IMR-90 (cell line): ENCODE measurements at places on chromosomes 13 and 19. TPM values are rescaled to one million over a fixed set of nuclear protein-coding genes. Genes with fewer than 3 reads are reported as not detected.

NMRK2 gene
- not detected in 2 replicates for total RNA-seq

IGFL2 gene
- total RNA-seq: not detected in 2 replicates

TNNT1 gene
- 1.3 and 3.1 TPM in 2 replicates for total RNA-seq

CDC42EP5 gene
- 7.2 and 7.8 TPM in 2 replicates for total RNA-seq

CEACAM8 gene
- not detected in 2 replicates for total RNA-seq

IGFL1 gene
- total RNA-seq: not detected in 2 replicates

ZNF540 gene
- 0.28 and 0.54 TPM in 2 replicates for total RNA-seq

TRPC4 gene
- total RNA-seq: 5.2 and 5.3 TPM in 2 replicates

FCHO1 gene
- 0.18 and 0.28 TPM in 2 replicates for total RNA-seq

DZIP1 gene
- 12.2 and 16.9 TPM in 2 replicates for total RNA-seq

TMEM205 gene
- 87.5 and 136 TPM in 2 replicates for total RNA-seq

CYP4F2 gene
- not detected in 2 replicates for total RNA-seq

OR7D2 gene
- total RNA-seq: not detected in 2 replicates

ZIC5 gene
- total RNA-seq: not detected in 2 replicates

NECTIN2 gene
- total RNA-seq: 77.8 and 78.0 TPM in 2 replicates

PLIN4 gene
- under 0.01 TPM in 2 replicates for total RNA-seq

NLRP9 gene
- not detected in 2 replicates for total RNA-seq
